OCI-LY7 (cell line): ENCODE measurements at places on chromosomes 1 and 21.
A peak's percentile ranks its signal among the peaks of the same experiment; 100 is the strongest.

- DNase-seq: no peak
Measured at GRCh38 chr21:16676391-16676790, 836.5 kb upstream of the CXADR start.

GRCh38 chr1:84510165-84510564 is 3.8 kb upstream of the GNG5 start:
- no peak for DNase-seq

- DNase-seq: no peak
Measured at GRCh38 chr21:20108976-20109540, 889.2 kb upstream of the NCAM2 start.

DNA sequence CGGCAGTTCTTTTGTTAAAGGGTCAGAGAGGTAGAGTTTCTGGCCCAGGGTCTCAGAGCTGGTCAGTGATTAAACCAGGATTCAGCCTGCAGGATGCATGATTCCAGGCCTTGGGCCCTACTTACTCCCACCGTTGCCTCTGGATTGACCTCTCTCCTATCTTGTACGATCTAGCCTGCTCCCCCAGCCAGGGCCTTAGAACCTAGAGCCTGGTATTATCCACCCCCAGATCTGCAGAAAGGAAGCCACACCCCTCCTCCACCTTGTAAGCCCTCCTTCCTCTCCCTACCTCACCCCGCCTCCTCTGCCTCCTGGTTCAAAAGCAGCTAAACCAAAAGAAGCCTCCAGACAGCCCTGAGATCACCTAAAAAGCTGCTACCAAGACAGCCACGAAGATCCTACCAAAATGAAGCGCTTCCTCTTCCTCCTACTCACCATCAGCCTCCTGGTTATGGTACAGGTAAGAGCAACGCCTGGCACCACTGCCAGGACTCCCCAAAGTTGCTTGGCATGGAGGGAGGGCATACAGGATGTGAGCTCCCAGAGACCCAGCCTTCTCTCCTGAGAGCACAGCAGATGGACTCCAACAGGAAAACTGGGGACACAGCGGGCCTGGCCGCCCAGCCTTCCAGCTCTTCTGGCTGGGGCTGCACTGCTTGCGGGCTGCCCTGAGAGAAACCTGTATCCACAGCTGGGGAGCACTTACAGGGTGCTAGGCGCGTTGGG is at the start of gene CD52:
Gene CD52, plus strand, starts transcription at position 347 of the 726 bp plus-strand sequence. Its CDS starts 60 bp downstream, at position 407.
- DNase-seq: peak; percentile 87

DNA sequence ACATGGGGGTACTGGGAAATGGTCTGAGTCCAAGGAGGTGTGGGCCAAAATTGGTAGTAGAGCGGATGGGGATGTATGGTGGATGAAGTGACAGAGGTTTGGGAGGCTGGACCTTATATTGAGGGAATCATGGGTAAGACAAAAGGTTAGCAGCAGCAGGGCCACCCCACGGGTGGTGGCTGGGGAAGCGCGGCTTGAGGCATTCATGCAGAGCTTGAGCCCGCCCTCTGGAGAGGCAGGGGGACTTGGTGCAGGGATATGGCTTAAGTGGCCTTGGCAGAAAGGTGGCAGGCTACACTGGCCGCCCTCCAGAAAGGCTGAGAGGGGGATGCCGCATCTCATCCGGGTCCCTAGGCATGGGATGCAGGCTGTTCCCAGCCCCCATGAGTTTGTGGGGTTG is 31.5 kb downstream of the HMGB4 start:
- DNase-seq: no peak

DNA sequence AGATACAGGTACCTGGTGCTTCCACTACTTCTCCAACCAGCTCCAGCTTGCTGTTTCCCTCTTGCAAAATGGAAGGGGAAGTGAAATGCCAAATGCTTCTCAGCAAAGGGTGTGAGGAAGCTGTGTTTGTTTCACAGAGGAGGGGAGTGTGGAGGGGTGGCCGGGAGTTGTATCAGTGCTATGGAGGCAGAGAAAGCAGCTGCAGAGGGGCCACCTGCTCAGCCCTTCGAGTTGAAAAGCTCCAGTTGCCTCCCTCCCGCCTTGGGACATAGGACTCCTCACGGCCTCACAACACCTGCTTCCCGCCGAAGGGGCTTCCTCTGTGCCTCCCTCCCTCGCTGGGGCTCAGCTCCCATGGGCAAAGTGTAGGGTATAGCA is 12.1 kb upstream of the LINGO4 start:
- DNase-seq: peak; percentile 53

- DNase-seq: no peak
Measured at GRCh38 chr1:182860658-182861057, 21.5 kb downstream of the DHX9 start.

- DNase-seq: no peak
Measured at GRCh38 chr1:82284213-82284612, 483.5 kb downstream of the ADGRL2 start.

GRCh38 chr1:113292603-113293255 is 97.6 kb upstream of the MAGI3 start:
- DNase-seq: no peak

GRCh38 chr1:28737307-28738132 is 780 bp downstream of the YTHDF2 start:
- peak; percentile 81 for DNase-seq

DNA sequence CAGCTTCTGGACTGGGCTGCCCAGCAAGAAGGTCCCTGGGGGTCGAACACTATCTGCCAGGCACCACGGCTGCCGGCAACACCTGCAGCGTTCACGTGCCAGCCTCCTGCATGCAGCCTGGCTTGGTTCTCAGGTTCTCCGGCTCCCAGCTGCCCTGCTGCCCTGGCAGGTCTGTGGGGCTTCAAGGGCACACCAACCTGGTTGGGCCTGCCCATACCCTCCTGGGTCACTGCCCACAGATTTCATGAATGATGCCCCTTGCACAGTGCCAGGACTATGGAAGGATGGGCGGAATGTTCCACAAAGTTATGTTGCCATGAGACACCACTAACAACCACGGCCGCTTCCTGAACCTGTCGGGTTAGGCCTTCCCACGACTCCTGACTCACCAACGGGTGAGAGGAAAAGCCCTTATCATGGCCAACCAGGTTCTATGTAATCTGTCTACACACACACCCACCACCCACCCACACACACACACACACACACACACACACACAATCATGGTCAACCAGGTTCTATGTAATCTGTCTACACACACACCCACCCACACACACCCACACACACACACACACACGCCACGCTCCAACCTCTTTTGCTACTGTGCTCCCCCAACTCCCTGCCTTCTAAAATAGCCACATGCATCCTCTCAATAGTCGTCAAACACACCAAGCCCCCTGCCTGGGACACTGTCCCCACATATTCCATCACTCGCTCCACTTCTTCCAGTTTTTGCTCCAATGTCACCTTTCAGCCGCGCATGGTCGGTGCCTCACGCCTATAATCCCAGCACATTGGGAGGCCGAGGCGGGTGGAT is 32.2 kb downstream of the HSPG2 start:
- DNase-seq: no peak

- no peak for DNase-seq
Measured at GRCh38 chr21:31993826-31994825, 121.3 kb downstream of the HUNK start.

- DNase-seq: no peak
Measured at GRCh38 chr1:7327849-7328248, 443.2 kb upstream of the VAMP3 start.

DNA sequence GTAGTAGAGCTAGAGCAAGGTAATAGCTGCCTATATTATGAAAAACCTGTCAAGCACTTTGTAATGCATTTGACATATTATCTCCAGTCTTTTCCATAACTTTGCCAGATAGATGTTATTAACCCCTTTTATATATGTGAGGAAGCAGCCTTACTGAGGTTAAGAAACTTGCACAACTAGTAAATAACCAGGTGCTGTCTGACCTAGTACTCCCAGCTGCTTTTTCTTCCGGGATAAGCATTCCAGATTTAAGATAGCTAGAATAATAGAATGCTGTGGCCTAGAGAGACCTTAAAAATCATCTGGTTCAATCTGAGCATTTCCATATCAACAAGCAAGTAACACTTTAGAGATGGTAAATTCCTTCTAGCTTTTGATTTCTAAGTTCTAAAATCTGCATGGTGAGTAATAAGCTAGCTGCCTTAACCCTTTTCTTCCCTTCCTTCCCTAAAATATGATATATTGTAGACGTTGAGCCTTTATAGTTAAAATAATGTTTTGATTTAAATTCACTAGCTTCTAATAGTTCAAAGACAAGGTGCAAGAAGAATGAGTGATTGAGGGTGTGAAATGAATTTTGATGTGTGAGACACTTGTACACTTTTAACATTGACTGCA is 1.8 kb downstream of the SH3GLB1 start:
- peak; percentile 4 for DNase-seq

GRCh38 chr1:205450448-205450847 is 5.4 kb downstream of the BLACAT1 start:
- DNase-seq: no peak

DNA sequence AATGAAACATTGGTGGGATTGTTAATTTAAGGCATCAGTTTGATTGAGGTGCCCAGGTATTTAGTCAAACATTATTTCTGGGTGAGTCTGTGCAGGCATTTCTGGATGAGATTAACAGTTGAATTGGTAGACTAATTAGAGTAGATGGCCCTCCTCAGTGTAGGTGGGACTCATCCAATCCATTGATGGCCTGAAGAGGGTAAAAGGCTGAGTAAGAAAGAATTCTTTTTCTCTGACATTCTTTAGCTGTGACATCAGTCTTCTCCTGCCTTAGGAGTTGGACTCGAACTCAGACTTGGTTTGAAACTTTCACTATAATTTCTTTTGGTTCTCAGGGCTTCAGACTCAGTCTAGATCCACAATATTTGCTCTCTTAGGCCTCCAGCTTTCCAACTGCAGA is 59.6 kb upstream of the ADAMTS5 start:
- DNase-seq: no peak

DNA sequence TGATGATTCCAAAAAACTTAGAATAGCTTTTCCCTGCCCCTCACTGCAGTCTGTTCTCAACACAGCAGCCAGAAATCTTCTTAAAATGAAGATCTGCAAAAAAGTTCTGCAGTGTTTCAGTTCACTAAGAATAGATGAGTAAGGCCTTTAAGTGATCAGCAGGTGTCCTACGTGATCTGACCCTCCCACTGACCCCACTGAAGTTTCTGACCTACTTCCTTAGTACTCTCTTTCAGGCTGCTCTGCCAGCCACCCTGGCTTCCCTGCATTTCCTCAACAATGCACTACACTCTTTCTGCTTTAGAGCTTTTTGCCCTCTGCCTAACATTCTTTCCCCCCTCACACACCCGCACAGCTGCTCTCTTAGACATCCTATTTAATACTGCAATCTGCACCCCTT is 182.5 kb downstream of the AKT3 start:
- DNase-seq: no peak

DNA sequence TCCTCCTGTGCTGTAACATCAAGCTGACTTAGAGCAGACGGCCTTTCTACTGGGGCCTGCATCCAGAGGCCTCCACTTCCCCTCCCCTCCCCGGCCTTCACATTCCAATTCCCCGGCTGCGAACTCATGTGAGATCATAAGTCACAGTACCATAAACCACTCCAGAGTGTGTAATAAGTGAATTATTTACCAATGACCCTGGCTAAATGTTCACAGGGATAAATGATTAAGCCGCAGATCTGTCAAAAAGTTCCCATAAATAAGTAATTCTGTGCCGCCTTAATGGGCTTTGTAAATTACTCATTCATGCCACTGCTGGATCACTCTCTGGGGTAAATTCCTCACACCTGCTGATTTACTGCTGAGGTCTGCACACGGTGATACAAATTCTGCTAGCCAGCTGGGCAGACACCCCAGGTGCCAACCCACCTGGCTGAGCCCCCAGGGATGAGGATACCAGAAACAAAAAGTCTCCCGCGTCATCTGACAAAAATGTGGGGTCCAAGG is 27.4 kb upstream of the KIRREL1 start:
- DNase-seq: no peak

DNA sequence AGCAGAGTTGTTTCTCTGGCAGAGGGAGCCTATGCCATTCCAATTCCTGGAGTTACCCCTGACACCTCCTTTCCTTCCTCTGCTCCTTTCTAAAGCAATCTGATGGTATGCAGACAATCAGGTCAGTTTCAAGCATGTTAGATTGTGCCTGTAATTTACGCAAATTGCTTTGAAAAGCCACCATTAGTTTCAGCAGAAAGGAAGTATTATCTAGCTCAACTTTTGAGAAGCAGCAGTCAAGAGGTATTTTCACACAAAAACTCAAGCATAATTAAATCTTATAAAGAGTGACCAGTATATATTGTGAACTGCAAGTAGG is 2.2 kb downstream of the ERRFI1 start:
- no peak for DNase-seq

GRCh38 chr1:246638941-246639655 is 72.8 kb downstream of the CNST start:
- no peak for DNase-seq

DNA sequence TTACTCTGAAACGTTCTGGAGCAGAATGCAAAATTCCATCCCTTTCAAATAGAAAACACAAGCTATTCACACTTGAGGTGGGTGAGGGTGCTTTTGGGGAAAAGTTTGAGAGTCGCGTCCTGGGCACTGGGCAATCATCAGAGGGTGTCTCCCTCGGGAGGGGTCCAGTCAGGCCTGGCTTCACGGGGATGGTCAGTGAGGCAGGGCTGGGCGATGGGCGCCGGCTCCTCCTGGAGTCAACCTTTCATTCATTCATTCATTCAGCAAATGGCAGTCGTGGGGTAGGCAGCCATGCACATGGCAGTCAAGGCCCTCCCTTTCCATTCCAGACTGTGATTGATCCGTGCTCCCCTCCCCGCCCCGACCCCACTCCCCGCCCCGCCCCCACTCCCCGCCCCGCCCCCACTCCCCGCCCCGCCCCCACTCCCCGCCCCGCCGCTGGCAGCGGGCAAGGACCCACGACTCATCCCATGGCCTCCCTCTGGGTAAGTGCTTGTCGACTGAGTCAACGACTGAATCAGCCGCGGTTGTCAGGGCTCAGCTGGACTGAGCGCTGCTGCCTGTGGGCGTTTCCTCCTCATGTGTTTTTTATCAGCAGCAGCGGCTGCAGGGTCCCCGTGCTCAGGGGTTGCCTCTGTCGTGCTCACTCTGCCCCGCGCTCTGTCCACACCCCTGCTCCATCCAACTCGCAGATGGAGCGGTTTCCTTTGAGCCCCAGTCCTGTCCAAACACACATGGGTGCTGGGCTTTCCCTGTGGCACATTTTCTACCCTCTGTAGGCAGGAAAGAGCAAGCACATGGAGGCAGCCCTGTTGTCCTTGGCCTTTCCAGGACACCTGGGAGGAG is 12.5 kb upstream of the SPSB1 start:
- DNase-seq: no peak

DNA sequence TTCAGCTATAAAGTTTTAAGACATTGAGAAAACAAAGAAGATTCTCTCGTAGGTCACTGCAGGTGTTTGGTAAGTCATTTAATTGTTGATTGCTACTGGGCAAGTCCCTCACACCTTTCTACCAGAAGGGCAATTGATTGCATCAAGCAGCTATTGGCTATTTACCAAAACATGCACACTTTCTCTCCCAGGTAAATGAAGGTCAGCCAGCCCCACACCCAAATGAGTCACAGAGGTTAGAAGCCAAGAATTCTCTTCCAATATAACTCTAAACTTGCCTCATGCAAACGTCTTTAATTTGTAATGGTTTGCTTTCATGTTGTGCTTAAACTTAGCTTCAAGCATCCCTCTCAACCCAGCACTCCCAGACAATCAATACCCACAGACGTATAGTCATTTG is 475.3 kb upstream of the ADGRL2 start:
- DNase-seq: no peak
